Left hindlimb (tissue), 1 donor: ENCODE measurements at places on chromosomes 3 and 15.

- no peak for DNase-seq
These were observed 251.1 kb downstream of the TBL1XR1 start for GRCh38 chr3:176946202-176946601.

- DNase-seq = no peak
These were observed 101.2 kb upstream of the SMAD3 start for GRCh38 chr15:66964111-66964738.

- DNase-seq = peak; percentile 56
These were observed 555 bp downstream of the ATP11B start for GRCh38 chr3:182793663-182794454.

DNA sequence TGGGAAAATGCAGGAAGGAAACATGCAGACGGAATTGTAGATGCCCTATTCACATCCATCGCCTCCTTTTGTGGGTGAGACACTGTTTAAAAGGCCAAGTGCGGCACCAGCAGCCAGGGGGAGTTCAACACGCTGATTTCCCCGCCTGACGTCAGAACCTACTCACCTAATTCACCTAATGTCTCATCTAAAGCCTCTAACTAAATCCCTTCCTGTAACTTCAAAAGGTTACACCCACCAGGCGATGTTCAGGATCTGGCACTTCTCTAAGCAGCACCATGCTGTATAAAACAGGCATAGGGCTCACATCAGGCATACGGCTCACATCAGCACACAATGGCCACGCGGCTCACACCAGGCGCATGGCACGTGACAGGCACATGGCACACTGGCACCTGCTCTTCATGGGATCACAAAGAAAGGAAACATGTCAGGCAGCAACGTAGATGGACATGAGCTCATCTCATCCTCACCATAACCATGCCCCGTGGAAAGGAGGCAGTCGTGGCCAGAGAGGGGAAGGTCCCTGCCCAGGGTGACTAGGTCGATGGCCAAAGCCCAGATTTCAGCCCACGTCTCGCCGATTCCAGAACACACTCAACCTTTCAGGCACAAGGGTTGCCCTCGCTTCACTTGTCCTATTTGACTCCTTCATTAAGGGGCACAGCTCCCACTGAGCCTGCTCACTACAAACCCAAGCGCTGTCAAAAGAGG lies 21.7 kb downstream of the XXYLT1 start:
- DNase-seq = no peak
